ENCODE measurements at places on chromosomes 3 and 15.

DNA sequence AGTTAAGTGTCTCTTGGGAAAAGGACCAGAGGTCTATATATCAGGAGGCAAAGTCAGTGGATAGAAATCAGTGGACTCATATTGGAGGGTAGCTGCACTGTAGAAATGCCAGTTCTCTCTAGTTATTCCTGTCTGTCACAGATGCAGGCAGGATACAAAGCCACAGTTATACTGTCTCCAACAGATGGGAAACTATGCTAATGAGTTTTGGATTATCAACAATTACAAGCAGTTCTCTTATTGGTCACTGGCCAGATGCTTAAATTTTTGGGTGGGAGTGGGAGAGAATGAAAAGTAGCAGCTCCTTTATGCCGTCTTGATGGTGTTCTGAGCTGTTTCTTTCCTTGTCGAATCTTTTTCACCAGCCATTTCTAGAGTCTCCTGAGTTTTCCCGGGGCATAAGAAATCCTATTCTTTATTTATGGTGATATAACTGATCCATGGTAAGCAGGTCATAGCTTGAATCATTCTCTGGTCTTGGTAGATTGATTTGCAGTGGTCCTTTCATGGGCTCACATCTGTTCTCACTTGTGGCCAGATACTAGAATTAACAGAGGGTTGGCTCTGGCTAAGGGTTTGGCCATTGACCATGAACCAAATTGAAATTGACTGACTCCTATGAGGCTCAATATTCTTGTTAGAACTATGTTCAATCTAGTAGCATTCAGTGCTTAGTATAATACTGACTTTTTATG, 44.6 kb upstream of the RBMS3 start:
- no peak for DNase-seq

DNA sequence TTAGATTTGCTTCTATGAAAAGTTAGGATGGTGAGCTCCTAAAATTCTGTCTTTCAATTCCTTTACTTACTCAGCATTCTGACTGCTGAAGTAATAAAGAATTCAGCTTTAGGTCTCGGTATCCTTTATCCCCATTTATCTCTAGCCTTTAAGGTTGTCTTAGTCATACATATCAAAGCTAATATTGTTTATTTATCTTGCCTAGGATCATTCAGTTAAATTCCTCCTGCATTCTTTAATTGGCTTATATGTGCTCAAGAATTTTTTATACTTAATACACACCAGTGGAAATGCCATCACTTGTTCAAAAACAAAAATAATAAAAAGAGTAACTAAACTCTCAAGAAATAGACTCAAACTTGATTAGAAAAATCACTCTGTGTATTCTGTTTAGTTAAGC, 507.0 kb downstream of the ZPLD1 start:
- no peak for DNase-seq

DNA sequence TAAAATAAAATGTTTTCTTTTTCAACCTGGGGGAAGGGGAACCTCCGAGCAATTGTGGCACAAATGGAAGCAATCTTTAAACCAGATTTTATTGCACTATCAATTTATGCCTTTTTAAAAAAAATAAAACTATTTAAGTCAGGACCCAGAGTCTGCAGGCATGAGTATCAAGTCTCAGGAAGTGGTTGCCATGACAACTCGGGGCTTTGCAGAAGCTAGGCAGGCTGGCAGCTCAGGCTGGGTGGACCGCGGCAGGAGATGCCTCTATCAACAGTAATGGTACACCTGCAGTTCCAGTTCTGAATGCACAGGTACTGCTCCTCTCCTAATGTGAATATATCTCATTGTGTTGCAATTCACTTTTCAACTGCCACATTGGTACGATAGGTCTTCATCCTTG, 447.7 kb downstream of the GABRG3 start:
- no peak for DNase-seq

DNA sequence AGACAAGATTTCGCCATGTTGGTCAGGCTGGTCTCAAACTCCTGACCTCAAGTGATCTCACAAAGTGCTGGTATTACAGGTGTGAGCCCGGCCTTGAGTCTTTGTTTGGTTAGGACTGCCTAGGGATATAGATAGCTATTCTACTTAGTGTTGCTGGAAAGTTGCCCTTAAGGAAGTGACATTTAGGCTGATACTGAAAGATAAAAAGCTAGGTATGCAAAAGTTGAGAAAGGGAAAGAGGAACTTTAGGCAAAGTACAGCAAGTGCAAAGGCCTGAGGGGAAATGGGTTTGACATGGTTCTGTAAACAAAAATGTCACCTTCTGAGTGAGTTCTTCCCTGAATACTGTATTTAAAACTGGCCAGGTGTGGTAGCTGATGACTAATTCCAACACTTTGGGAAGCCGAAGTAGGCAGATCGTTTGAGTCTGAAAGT, 111.5 kb downstream of the ZNF609 start:
- DNase-seq: no peak

GRCh38 chr15:33908406-33908805, 59.9 kb upstream of the CHRM5 start:
- no peak for DNase-seq

DNA sequence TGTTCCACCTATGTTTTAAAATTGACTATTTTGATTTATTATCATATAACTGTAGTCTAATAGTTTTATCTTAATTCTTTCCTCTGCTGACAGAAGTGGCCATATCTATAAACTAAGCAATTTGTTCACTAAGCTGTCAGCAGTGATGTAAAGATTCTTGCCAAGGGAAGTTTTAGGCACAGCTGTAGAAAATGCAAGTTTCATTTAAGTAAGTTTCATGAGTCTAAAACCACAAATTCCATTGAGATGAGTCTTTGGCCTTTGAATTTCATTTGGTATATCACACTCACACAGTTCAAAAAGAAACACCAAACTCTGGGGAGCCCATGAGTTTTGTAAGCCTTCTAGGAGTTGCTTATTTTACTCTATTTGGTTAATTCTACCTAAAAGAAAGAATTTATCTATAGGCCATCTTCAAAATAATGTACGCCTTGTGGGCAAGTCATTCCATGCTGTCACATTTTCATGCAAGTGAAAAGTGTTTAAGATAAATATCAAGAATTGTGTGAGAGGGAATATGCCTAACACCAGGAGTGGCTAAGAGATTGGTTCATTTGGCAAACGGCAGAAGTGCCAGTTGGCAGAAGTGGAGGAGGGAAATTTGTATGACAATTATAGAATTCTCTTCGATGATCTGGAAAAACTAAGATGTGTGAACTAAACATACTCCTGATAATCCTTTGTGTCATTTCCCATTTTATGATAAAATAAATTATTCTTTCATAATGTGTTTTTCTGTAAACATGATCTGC, 292.9 kb downstream of the ZIC4 start:
- peak; percentile 89 for DNase-seq

GRCh38 chr3:186825872-186826409, 16.6 kb upstream of the ADIPOQ start:
- DNase-seq: no peak

DNA sequence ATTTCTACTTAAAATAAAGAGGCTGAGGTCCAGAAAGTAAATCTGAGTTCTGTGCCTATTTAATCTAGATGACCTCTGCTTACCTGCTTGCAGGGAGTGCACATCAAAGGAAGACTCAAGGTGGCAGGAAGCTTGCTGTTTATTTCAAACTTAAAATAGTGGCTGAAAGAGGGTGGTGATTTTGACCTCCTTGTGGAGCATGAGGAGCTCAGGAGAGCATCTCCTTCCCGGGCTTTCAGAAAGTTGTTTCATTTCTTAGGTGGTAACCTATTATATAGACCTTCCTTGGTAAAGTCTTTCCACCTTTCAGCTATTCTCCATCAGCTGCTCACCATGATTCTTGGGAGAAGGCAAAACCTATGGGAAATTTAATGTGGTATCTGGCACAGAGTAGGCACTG, 494 bp downstream of the GCSAM start:
- no peak for DNase-seq
